DND-41 (cell line): ENCODE measurements at places on chromosomes 3 and 15.

GRCh38 chr3:163347944-163348343, 1730.4 kb downstream of the SI start:
- DNase-seq, result no peak

DNA sequence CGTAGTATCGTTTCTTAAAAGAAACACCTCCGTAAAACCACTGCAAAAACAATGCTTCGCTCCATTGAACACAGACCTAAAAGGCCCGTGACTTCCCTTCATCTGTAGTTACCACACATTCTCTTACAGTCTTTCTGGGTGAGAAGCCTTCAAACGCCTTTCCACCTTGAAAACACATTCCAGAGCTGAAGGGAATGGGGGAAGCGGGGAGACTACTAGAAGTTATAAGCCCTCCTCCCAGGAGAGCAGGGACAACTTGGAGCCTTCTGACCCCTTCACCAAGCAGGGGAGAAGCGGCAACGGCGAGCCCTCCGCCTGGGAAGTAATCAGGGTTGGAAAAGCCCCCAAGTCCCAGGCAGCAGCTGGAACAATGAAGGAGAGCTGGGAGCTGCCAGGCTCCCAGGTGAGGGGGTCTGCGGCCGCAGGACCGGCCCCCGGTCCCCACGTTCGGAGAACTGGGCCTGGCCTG, 461 bp downstream of the SECISBP2L start:
- peak; percentile 15 for DNase-seq

DNA sequence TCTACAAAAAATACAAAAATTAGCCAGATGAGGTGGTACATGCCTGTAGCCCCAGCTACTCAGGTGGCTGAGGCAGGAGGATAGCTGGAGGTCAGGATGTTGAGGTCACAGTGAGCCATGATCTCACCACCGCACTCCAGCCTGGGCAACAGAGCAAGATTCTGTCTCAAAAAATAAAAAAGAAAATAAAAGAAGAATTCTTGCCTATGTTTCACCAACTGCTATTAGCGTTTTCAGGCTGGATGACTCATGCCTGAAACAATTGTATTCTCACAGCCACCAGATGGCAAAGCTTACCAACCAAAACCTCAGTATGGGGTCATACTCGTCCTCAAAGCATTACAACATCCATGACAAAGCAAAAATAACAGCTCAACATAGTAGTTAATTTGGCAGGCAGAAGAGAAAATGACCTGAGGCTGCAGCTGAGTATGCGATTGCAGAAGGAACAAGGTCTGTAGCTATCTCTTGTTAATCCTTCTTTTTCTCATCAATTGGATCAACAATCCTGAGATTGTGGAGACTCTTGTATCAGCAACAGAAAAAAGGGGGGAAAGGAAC, 52.2 kb downstream of the TP53BP1 start:
- DNase-seq, result peak; percentile 42

DNA sequence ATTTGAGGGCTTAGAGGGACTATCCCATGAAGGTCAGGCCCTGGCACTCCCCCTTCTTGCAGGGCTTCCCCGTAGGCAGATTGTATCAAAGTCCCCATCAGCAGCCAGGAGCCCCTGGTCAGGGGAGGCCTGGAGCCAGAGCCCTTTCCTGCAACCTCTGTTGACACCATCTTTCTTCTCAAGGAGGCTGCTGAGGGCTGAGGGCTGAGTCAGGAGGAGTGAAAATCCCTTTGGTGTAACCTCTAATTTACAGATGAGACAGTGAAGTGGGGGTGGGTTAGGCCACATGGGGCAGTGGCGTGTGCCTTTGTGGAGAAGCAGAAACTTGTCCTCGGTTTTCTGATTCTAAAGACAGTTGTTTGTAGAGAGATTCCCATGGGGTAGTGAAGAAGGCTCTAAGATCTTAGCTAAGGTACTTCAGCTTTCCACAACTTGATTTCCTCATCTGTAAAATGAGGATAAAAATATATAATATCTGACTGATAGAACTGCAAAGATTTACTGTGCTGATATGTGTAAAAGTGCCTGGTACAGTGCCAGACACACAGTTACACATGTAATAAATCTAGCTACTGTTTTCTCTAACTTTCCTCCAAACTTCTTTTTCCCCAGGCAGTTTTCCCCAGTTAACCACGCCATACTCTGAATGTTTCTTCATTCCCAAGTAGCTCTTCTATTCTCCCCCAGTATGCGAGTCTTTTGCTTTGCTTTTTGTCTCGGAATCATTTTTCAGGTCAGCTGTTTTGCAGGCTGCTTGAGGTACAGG, 249.4 kb upstream of the TPM1 start:
- DNase-seq, result no peak

GRCh38 chr3:13623101-13623654, 74.3 kb downstream of the FBLN2 start:
- no peak for DNase-seq

DNA sequence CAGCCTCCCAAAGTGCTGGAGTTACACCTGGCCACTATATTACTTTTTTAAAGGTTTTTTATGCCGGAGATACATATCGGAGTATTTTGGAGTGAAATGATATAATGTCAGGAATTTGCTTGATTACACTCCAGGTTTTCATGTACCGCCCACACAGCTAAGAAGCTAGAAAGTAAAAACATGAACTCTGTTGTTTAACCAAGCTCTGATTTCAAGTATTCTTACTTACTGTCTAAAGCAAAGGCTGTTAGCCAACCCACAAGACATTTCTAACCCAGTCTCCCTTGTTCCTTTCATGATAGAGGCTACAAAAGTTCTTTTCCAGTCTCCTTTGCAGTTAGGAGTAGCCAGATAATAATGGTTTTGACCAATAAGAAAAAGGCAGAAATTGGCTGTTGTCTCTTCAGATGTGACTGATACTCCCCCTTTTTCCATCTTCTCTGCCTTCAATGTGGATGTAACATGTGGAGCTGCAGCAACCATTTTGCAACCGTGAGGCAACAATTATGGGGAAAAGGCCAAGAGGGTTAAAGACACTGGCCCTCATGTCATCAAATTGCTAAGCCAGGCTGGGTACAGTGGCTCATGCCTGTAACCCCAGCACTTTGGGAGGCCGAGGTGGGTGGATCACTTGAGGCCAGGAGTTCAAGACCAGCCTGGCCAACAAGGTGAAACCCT, 6.1 kb upstream of the CP start:
- no peak for DNase-seq

GRCh38 chr15:69489073-69489571, 36.5 kb downstream of the RPLP1 start:
- no peak for DNase-seq

GRCh38 chr3:51734572-51734907, 27.7 kb downstream of the GRM2 start:
- DNase-seq, result peak; percentile 52

DNA sequence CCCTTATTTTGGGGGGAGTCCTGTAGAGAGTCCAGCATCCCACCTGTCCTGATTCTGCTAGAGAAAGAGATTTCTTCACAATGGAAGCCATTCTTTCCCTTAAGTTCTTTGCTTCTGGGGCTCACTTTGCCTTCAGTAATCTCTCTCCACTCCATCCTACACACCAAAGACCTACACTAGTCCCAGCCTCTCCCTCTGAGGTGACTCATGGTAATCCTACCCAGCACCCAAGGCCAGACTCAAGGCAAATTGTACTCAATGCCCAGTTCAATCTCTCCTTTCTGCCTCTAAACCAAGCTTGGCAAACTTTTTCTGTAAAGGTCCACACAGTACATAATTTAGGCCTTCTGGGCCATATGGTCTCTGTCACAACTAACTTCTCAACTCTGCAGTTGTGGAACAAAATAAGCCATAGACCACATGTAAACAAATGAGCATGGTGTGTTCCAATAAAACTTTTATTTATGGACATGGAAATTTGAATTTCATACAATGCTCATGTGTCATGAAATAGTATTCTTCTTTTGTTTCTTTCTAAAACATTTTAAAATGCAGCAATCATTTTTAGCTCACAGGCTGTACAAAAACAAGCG, 72.5 kb downstream of the MRPL46 start:
- DNase-seq, result no peak
